Activated CD8-positive, alpha-beta memory T cell treated with anti-CD3 and anti-CD28 coated beads, Interleukin-2, amount 10 ng/mL, durations not matched to agents 7 days and 5 days (primary cell): ENCODE measurements at places on chromosomes 5 and 9.

DNA sequence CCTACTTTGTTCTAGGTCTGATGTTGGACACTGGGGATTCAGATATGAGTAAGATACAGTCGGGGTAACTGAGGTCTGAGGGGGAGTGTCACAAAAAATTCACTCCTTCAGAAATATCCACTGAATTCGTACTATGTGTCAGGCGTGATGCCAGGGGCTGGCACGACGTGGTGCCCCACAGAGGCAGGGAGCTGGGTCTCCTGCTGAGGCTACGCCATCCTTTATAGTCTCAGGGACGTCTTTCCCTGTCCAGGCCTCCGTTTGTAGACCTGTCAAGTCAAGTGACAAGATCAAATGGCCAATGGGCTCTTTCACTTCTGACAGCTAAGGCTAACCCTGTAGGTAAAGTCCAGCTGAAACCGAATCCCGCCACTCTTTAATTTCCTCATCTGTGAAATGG is 118.8 kb upstream of the SMIM23 start:
- peak; percentile 8 for DNase-seq

DNA sequence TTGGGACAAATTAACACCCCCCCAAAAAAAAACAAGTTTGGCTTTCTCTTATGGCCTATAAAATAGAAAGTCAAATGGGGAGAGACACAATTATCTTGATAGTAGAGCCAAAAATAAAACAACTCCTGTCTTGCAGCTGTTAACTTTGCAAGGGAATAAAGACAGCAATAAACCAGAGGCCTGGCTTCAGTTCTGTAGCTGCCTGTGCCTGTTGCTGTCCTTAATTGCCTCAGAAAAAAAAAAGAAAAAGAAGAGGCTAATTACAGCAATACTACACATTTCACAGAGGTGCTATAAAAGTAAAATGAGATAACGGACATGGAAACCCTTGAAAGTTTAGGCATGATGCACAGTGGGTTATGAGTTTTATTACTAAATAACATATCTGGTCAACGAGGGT is 170.7 kb upstream of the IRX1 start:
- no peak for DNase-seq

DNA sequence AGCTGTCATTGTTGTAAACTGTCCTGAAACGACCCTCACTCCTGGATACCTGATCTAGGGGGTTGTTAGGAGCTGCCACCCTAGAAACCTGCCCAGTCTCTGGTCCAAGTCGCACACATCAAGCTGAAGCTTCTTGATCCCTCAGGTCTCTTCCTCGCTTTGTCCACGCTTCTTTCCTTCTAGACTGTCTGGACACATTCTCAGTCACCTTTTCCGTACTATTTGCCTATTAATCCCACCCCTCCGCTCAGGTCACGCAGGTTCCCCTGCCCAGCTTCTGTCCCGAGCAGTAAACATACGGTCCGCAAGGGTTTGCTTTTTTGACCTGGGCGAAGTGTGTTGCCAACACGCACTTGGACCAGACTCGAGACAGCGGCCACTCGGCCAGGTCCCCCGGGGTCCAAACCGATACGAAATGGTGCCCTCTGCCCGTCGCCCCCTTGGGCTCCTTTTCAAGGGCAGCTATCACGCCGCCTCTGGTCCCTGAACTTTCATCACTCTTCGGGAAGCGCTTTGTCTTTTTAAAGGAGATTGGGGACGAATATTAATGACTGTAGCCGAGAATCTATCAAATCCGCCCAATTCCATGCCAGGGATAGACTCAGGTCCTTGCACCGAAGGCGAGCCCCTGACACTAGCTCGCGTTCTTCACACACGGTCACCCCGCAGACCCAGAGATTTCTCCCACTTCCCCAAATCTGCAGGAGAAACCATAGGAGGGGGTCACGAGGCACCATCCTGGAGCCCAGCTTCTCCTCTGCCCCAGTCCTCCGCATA is 814 bp downstream of the PLCXD3 start:
- DNase-seq, result no peak

DNA sequence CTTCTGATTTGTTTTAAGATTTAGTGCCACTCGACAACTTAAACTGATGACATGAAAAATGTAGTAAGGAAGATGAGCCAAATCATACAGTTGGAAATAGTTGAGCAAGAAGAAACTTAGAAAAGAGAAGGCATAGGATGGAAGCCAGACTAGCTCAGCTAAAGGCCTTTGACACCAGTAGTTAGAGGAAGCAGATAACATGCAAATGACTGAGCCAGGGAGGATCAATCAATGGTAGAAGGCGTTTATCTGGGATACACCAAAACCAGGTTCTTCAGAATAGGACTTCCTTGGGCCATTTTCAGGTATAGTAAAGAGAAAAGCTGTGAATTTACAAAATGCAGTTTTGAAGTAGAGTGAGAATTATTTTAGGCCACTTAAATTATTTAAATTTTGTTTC is 3.2 kb downstream of the TDRD7 start:
- DNase-seq, result no peak

DNA sequence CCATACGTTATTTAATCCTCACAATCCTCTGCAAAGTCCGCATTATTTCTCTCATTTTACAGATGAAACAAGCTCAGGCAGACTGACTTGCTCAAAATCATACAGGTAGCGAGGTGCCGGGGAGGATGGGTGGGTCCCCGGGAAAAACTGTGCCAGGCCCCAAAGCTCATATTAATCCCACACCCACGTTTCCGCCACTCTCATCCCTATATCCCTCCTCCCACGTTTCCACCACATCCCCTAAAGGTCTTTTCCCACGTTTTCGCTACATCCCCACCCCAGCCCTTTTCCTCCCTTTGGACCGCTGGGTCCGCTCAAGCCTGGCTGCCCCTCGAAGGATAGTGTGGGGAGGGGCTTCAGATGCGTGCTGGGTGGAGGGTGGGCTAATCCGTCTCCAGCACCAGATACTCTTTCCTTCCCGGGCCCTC is 434 bp upstream of the FSD1L start:
- no peak for DNase-seq
